ENCODE measurements at places on chromosomes 2 and 18. TPM values are rescaled to one million over a fixed set of nuclear protein-coding genes. Genes with fewer than 3 reads are reported as not detected.
A peak's percentile ranks its signal among the peaks of the same experiment; 100 is the strongest.

DNA sequence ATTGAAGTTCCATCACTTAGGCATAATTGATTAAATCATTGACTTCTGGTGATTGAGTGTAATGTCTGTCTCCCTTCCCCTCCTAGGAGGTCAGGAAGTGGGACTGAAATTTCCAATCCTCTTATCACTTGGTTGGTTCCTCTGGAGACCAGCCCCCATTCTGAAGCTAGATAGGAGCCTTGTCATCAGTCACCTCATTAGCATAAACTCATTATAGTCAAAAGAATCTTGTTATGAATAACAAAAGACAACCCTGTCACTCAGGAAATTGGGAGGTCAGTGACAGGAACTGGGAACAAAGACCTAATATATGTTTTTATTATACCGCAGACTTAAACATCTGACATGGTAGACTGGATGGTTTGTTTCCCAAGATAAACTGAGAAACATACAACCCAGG is 60.7 kb upstream of the GAREM2 start:
- no peak for DNase-seq

- no peak for DNase-seq
Observed at GRCh38 chr2:105802587-105802986, 57.9 kb downstream of the NCK2 start.

Gene FSHR
- total RNA-seq, result 0.05 TPM

Gene ERCC3
- 50.9 TPM for total RNA-seq

Gene NCKAP1
- 212 TPM for total RNA-seq

Gene LONRF2
- total RNA-seq, result 0.17 TPM

DNA sequence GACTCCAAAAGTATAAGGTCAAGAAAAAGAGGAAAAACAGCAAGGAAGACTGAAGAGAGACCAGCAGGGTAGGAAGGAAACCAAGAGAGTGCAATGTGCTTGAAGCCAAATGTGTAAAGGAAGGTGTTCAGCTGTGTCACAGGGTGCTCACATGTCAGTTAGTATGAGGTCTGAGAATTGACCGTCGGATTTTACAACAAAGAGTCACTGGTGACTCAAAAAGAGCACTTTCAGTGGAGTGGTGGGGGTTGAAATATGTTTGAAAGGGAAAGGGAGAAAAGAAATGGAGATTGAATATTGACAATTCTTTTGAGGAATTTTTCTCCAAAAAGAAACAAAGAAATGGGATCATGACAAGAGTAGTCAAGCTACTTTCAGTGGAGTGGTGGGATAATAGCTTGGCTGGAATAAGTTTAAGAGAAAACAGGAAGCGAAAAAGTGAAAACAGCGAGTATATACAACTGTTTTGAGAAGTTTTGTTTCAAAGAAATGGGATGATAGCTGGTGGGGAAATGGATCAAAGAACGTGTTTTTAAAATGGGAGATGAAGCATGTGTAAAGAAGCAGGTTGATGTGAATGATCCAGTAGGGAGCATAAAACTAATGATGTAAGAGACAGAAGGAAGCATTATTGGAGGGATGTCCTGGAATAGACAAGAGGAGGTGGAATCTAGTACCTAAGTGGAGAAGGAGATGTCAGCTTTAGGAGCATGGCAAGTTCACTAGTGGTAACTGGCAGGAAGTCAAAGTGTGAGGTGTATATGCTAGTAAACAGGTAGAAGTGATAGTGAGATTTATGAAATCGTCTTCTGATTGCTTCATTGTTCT is 3.6 kb upstream of the TSPYL6 start:
- no peak for DNase-seq

- peak; percentile 27 for DNase-seq
Observed at GRCh38 chr2:7835151-7835550, 846.7 kb upstream of the ID2 start.

GRCh38 chr18:42082415-42083234 is 127.6 kb downstream of the PIK3C3 start:
- no peak for DNase-seq

DNA sequence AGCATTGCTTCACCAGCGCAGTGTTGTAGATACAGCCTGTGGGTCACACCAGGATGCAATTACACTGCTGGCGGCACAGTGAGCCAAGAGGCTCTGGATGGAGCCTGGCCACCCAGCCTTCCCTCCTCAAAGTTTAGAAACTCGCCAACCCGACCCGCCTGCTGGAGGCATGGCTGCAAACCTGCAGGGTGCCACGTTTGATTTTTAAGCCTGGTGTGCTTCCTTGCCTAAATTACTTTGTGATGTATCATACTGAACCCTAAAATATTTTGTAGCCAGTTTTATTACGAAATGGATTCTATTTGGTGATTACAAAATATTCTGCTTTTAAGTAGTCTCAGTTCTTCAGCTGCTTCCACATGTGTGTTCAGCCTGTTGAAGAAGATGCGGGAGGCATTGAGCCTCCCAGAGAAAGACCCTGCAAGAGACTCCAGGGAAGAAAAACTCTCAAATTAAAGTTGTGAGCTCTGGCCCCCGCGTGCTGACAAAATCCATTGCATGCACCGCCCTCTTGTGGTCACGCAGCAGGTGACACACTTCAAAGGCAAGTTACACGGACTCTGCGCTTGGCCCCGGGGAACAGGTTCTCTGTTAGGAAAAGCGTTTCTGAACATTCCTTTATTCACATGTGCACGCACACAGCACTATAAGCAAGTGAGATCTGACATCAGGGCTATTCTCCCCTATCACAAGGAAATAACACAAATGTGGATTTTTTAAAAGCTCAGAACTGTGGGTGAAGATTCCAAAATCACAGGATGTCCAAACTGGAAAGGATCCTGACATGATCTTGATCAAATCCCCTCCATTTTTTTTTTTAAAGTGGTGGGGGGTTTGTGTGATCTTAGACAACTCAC is 63.0 kb upstream of the TWIST2 start:
- peak; percentile 44 for DNase-seq

GRCh38 chr2:39659765-39660611 is 5.7 kb upstream of the TMEM178A start:
- DNase-seq, result peak; percentile 21

- DNase-seq, result no peak
Observed at GRCh38 chr2:210762604-210763588, 206.5 kb downstream of the CPS1 start.

Gene SERPINB4
- total RNA-seq, result 0.35 TPM

Gene QPCT
- total RNA-seq, result 83.0 TPM

DNA sequence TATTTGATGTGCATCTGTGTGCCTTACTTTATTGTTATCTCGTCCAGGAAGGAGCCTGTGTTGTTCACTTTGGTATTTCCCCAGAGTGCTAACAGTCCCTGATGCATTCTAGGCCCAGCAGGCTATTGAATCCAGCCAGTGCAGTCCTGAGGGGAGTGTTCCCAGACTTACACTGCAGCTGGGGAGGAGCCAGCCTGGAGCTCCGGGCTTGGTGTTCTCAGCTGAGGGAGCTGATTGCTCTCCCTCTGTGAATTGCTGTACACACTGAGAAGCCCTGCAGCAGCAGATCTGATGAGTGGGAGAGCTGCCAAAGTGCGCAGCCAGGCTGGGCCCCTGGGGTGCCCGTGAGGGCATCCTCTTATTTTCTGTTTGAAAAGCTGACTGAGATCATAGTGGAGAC is 159.2 kb downstream of the GALNT3 start:
- peak; percentile 51 for DNase-seq

DNA sequence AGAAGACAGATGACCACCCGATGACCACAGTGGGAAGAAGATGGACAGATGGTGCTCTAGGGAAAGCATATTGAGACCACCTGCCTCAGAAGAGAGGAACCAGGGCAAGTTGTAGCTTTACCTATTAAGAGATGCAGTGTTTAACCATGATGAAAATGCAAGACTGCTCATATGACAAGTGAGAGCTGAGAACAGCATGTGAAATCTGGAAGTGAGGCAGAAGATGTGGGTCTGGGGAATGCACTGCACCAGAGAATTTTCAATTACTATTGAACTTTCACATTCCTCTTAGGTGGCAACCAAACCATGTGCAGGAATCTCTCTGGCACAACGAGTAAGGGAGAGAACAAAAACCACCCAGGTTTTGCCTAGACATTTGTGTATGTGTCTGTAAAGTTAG is 184.8 kb upstream of the CRIM1 start:
- no peak for DNase-seq

DNA sequence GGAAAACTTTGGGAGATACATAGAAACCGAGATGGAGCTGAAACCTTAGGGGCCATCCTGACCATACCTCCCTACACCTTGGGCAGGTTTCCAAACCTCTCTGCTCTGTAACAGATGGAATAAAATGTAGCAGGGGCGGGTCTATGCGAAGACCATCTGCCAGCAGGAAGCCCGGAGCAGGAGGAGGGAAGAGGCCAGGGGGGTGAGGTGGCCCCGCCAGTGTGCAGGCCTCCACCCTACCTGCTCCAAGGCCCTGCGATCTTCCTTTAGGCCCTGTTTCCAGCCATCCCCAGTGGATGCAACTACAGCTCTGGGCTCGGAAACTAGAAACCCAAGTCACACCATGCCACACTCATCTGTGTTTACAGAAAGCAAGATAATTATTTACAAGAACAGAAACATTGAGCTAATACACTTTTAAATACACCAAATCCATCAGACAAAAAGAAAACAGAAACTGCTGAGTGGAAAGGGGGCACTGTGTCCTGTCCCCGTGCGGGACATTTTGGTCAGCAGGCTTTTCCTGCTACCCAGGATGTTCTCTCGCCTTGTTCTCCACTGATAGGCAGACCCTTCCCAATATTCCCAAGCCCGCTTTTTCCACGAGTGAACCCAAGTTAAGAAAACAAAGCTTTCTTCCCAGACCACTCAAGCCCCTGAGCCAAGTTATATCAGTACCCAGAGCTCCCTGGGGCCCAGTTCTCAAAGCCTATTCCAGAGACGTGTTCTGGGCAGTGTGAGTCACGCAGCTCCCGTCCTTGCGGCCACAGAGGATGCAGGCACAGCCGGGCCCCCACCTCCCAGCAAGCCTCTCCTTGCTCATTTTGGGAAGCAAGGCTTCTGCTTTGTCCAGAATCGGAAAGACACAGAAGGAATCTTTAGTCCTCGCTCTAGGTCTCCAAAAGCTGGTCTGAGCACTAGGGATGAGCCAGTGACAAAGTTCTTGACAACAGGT is 17.3 kb downstream of the CIB4 start:
- DNase-seq, result no peak

Gene SGPP2
- total RNA-seq, result 88.9 TPM

- DNase-seq, result peak; percentile 38
Observed at GRCh38 chr18:111306-112014, 46.9 kb upstream of the USP14 start.

GRCh38 chr2:73610111-73610510 is 32.1 kb downstream of the NAT8 start:
- no peak for DNase-seq

GRCh38 chr18:62037989-62038778 is 145.4 kb upstream of the RNF152 start:
- DNase-seq, result no peak

DNA sequence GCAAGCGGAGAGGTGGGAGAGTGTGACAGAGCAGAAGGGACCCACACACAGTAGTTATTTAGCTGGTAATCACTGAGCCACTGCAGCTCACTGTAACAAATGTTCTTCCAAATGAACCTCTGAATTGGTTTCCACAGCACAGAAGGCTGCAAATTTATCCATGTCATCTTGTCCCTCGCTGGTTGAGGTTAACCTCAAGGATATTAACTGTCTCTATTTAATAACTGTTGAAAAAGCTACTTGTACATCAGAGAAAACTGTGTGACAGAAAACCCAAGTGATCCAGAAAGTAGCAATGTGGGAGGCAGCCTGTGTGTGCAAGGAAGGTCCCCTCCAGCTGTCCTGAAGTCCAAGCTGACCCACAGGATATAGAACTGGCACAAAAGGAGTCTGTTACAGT is 153.6 kb downstream of the DSEL start:
- no peak for DNase-seq

DNA sequence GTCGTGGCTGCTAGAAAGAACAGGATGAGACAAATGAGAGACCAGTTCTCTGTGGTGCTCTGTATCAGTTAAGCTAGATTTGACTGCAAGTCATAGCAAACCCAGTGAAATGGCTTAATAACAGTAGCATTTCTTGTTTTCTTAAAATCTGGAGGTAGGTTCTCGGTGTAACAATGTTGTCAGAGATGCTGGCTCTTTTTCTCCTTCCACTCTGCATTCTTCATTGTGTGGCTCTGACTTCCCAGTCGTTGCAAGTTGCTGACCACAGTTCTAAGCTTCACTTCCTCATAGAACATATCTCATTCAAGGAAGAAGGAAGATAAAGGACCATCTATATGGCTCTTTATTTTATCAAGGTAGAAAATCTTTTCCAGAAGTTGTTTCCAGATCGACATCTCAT is 7.9 kb upstream of the CKAP2L start:
- no peak for DNase-seq

DNA sequence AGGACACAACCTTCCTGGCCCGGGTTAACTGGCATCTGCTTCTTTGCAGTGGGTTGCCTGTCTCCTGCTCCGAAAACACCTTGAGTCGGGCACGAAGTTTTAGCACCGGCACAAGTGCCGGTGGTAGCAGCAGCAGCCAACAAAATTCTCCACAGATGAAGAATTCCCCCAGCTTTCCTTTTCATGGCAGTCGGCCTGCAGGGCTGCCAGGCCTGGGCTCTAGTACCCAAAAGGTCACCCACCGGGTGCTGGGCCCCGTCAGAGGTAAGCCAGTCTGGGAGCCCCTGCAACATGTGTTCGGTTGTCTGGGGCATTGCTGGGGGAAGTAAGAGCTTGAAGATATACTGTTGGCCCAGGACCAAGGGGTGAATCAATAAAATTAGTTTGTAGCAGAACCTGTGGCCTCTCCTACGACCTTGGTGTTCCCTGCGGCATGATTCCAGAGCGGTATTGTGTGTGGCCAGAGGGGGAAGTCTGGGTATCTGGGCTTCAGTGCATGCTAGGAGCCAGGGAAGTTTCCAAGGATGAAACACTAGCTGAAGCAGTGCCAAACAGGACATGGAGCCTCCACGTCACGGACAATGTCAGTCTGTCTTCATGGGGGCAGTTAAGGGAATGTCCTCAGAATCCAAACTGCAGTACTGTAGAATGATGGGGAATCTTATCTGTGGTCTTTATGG is 7.8 kb downstream of the AGBL5 start:
- DNase-seq, result no peak

- DNase-seq, result no peak
Observed at GRCh38 chr18:23397907-23398306, 55.2 kb upstream of the RIOK3 start.

Gene PKDCC
- 2.4 TPM for total RNA-seq

Gene CCL20
- 1.4 TPM for total RNA-seq

Gene CHRND
- total RNA-seq, result not detected

Gene PROKR1
- total RNA-seq, result not detected

- no peak for DNase-seq
Observed at GRCh38 chr2:239689410-239689809, 288.6 kb upstream of the HDAC4 start.

Gene SPC25
- total RNA-seq, result 1.2 TPM

Gene PRPF40A
- total RNA-seq, result 205 TPM

Gene GPC1
- 18.1 TPM for total RNA-seq
